ENCODE measurements at places on chromosomes 2 and 18. TPM values are rescaled to one million over a fixed set of nuclear protein-coding genes. Genes with fewer than 3 reads are reported as not detected.

The WDR43 gene
- 81.1 TPM for total RNA-seq

The RMDN2 gene
- total RNA-seq, result 5.0 TPM

The RGPD4 gene
- total RNA-seq, result not detected

The TOGARAM2 gene
- not detected for total RNA-seq

The HOXD13 gene
- 1.7 TPM for total RNA-seq

The SLC9A4 gene
- not detected for total RNA-seq

The IGFBP5 gene
- total RNA-seq, result 69.8 TPM

The ZBTB14 gene
- 7.6 TPM for total RNA-seq

The CPLX4 gene
- not detected for total RNA-seq

The RESP18 gene
- total RNA-seq, result not detected

The KIAA2012 gene
- total RNA-seq, result 0.24 TPM

The CAVIN2 gene
- 3.9 TPM for total RNA-seq

The ARHGAP28 gene
- 1.2 TPM for total RNA-seq

The STON1 gene
- total RNA-seq, result 1.9 TPM

The LTBP1 gene
- 255 TPM for total RNA-seq

The ACOXL gene
- not detected for total RNA-seq

The KLF11 gene
- total RNA-seq, result 4.2 TPM

The CNGA3 gene
- total RNA-seq, result 0.54 TPM

The NIFK gene
- 60.2 TPM for total RNA-seq

The PPP1R1C gene
- total RNA-seq, result not detected

The DOK1 gene
- 38.4 TPM for total RNA-seq

The TRABD2A gene
- total RNA-seq, result 18.1 TPM

The FIGN gene
- 3.7 TPM for total RNA-seq

The FAP gene
- total RNA-seq, result 66.6 TPM

The NEU4 gene
- not detected for total RNA-seq

The GKN1 gene
- total RNA-seq, result not detected

The SRD5A2 gene
- total RNA-seq, result not detected

The SLC4A5 gene
- total RNA-seq, result not detected

The TRIM43 gene
- total RNA-seq, result not detected

The ZNF407 gene
- 8.9 TPM for total RNA-seq

The NCL gene
- total RNA-seq, result 491 TPM

The PDCD1 gene
- not detected for total RNA-seq

The WBP1 gene
- total RNA-seq, result 57.7 TPM

The EFR3B gene
- total RNA-seq, result 0.17 TPM

The SULT1C2 gene
- not detected for total RNA-seq

The IL37 gene
- not detected for total RNA-seq

The MAP2 gene
- total RNA-seq, result 1.1 TPM

The HMSD gene
- total RNA-seq, result not detected

The TMEFF2 gene
- total RNA-seq, result 0.15 TPM

All from HFFc6 (cell line).